ENCODE measurements at places on chromosomes 7 and 10.

- no peak for DNase-seq
These were observed 48.4 kb upstream of the CUL1 start for GRCh38 chr7:148650232-148650858.

- no peak for DNase-seq
These were observed 588.0 kb downstream of the NRG3 start for GRCh38 chr10:82462910-82463551.

DNA sequence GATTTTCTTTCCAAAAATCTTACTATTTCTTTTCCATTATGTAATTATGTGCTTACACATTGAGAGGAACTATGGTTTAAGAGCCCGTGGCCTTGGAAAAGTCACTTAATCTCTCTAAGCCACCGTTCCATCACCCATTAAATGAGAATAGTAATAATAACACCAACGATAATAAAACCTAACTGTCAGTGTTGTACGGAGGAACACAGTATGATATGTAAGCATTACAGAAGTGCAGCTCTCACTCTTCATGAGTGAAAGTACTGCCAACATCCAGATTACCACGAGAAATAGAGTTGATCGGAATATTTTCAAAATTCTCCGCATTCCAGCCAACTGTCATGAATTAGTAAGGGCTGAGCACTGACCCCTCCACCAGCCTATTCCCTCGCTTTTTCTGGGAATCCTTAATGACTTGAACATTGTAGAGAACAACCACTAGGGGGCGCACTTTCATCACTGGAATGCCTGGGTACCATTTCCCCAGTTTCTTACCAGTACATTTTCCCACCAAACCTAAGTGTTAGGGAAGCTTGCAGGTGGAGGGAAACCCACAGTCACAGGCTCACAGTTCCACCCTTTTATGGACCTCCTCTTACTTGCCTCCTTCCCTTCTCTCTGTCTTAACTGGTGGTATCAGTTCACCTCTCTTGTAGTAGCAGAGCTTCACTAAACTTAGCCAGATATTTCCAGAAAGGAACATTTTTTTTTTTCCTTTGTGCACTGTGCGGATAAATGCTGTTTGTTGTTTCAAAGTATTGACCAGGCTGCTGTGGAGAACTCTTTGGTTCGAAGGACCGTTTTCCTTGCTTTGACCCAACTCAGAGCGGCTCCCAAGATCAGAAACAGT lies 27.8 kb downstream of the NKX2-3 start:
- DNase-seq: peak; percentile 63

GRCh38 chr7:27053153-27053552 lies 42.6 kb downstream of the HOXA1 start:
- DNase-seq: no peak

DNA sequence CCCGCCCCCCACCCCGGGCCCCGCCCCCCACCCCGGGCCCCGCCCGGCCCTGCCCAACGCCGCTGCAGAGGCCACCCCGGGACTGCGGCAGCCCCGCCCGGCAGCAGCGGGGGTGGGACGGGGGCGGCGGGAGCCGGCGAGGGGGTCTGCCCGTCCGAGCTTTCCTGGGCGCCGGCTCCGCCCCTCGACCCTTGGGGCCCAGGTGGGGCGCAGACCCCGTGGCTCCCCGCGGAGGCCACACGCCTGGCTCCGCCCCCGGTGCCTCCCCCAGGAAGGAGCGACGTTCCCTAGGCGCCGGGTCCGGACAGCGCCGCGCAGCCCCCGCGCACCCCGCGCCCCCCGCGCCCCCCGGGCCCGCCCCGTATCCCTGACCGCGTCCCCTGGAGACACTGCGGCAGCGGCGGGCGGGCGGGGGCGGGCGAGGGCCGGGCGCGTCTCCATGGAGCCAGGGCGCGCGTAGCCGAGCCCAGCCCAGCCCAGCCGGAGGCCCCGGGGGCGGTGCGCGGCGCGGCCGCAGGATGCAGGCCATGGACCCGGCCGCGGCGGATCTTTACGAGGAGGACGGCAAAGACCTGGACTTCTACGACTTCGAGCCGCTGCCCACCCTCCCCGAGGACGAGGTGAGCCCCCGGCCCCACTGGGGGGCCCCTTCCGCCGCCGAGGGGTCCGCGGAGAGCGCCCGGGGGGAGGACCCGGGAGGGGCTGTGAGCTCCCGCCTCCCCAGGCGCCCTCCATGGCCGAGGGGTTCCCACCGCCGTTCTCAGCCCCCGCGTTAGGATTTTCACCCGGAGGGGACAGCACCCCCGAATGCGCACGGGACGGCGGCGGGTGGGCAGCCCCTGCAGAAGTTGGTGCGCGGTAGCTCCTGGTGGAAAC lies at the start of gene KNDC1:
TSS of gene KNDC1 (plus strand) at position 270 of the 876 bp plus-strand sequence. CDS start at position 519, 249 bp downstream.
- DNase-seq: no peak

GRCh38 chr10:13733071-13733470 lies 146.3 kb downstream of the PRPF18 start:
- DNase-seq: no peak

DNA sequence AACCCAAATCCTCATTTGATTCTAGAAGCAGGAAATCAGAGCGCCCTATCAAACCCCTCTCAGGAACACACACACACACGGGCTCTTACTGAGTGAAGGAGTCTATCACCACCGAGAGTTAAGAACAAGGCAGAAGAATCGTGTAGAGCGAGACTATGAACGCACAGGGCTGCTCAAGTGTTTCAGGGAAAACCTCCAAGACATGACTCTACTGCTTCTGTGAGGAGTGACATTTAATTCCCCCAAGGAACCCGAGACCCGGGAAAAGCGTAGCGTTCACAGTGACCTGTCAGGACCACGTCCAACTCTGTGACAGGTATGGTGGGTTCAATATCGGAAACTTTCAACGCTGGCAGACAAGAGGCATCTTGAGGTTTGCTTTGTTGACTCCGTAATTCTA lies 21.6 kb downstream of the PITRM1 start:
- no peak for DNase-seq

DNA sequence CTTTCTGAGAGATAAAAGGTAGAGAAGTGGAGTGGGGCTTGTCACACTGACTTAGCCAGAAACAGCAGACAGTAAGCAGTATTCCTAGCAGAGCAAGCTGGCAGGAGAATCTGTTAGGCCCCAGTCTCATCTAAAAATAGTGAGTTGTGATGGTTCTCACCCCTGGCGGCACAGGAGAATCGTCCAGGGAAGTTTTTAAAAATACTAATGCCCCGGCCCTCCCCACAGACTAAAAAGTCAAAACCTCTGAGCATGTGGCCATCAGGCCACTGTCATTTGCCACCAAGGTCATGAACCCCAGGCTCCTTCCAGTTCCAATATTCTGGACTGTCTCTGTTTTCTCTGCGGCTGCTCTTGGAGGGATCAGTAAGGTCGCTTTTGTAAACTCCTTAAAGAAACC lies 34.0 kb downstream of the LYZL1 start:
- DNase-seq: no peak

- DNase-seq: no peak
These were observed 11.1 kb downstream of the CALY start for GRCh38 chr10:133325440-133326222.

GRCh38 chr7:143492043-143492471 lies 14.4 kb downstream of the TAS2R41 start:
- DNase-seq: no peak

GRCh38 chr10:1241322-1241890 lies 185.2 kb downstream of the WDR37 start:
- DNase-seq: no peak

GRCh38 chr10:93751832-93752231 lies 5.9 kb upstream of the LGI1 start:
- DNase-seq: no peak

GRCh38 chr7:107697321-107698049 lies 36.9 kb downstream of the SLC26A4 start:
- DNase-seq: no peak

- DNase-seq: no peak
These were observed 27.1 kb downstream of the LMTK2 start for GRCh38 chr7:98133621-98134303.

DNA sequence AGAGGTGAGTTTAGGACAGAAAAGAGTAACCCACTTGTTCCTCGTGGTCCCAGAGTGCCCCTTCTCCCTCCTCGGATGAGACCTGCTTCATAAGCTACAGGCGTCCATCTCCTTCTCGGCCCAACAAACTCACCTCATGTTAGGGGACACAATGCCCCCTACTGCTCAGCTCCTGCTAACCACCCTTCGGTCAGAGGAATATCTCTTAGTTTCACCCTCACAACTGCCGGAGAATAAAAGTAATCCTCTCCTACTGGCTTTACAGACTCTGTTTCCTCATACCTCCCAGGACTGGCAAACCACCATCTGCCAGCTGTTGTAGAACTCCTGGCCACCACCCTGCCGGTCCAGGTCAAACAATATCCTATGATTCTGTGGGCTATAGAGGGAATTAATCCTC lies 3.2 kb downstream of the AKR1B15 start:
- no peak for DNase-seq

- no peak for DNase-seq
These were observed 4.3 kb upstream of the AKR1C3 start for GRCh38 chr10:5089865-5090264.

DNA sequence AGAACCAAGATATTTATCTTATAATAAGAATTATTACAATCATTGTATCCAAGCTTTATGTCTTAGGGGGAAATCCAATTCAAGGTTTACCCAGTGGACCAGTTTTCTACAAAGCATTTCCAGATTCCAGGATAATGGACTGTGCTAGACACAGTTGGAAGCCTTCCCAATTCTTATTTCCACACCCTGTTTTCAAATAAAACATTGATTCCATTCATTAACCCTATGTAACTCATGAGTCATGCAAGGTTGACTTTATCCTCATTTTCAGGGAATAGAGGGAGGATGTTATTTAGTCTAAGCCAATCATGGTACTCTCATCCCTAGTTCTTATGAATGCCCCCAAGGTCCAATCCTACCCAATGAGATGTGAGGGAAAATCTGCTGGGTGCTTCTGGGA lies 145.7 kb downstream of the RNLS start:
- no peak for DNase-seq

DNA sequence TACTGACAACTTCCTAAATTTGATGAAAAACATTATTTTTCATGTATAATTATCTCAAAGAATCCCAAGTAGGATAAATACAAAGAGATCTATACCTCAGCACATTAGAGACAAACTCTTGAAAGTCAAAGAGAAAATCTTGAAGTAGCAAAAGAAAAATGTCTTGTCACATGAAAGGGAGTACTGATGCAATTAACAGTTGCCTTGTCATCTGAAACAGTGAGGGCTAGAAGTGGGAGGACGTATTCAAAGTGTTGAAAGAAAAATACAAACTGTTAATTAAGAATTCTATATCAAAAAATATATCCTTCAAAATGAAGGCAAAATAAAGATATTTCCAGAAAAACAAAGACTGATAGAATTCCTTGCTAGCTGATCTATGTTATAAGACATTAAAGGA lies 35.5 kb upstream of the ARHGAP22 start:
- DNase-seq: no peak

DNA sequence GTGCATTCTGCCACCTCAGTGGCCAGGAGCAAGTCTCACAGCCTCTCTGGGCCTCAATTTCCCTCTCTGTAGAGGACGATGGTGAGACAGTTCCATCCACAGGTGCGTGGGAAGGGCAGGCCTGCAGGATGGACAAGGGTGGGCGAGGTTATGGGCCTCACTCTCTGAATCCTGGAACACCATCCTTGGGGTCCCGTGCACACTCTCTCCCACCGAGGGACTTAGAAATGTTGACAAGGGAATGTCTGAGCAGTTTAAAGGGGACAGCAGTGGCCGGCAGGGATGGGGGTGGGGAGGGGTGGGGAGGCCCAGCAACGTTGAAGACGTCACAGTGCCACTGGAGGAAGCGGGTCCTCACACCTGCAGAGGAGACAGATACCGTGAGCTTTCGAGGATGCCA lies 111.5 kb downstream of the FOXL3 start:
- DNase-seq: no peak

- no peak for DNase-seq
These were observed 291.8 kb upstream of the LYZL1 start for GRCh38 chr10:28996947-28997551.

DNA sequence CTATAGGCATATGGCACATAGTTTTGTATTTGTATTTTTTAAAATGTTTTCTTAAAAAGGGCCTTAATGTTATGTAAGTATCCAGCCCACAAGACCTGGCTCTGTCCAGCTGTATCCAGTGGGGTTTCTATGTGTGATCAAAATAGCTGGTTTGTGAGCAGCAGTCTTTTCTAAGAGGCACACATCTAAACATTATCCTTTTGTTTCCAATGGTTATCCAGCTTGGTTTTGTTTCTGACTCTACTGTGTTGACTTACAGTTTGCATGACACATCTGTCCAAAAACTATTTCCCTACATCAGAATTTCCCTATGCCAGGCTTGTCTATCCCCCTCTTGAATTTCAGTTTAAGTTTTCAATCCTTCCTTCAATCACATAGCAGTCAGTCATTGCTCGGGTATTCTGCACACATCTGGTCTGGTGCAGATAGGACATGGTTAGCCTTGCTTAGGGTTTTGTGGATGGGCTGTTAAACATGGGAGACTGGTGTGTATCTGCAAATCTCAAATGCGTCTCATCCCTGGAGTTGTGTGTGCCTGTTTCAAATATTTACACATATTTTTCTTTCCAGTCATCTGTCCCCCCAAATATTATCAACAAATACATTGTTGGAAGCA lies 104.2 kb downstream of the SAMD9 start:
- DNase-seq: no peak

DNA sequence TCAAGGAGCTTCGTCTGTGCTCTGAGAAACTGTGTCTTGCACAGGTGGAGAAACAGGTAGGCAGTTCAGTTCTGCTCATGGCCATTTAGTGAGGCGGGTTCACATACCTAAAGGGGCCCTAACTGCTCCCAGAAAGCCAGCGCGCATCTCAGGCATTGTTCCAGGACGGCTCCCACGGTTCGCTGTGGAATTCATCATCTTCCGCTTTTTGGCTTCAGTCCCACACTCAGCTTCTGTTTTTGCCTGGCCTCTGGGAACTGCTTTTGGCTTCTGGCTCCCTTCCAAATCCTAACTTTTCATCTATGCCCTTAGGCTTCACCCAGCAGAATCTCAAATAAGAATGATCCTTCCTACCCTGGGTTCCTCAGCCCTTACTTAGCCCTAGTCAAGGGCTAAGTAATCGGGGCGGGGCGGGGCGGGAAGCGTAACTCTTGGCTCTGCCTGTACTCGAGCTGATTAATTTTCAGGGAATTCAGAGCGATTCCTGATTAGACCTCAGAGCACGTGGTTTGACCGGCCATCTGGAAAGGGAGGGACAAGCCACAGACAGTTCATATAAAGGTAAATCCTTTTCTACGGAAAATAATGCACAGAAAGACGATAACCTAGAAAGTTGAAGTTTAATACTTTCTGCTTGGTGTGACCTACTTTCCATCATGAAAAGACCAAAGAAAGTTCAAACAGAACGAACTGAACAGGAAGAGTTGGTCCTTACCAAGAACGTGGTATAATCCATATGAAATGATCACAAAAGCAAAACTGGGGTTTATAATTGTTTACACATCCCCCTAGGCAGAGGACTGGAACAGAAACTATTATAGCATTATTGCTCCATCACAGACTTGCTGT lies 105.7 kb downstream of the ST8SIA6 start:
- DNase-seq: no peak

DNA sequence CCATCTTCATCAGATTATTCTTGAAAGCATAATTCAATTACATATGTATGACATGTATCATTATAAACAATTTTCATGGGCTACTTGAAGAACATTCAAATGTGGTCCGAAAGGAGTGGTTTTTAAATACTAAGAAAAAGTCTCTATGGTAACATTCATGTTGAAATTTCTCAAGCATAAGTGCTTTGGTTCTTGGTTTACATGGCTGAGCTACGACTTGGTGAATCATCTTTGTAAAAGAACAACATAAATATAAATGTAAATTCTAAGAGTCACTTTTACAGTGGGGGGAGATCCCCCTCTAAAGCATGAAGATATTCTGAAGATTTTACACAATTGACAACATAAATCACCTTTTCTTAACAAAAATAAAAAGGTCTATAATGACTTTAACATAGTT lies 118.6 kb downstream of the MAGI2 start:
- no peak for DNase-seq

GRCh38 chr7:71800321-71800720 lies 611.8 kb downstream of the CALN1 start:
- no peak for DNase-seq
